ENCODE measurements at places on chromosomes 3 and 15.
A peak's percentile ranks its signal among the peaks of the same experiment; 100 is the strongest.

GRCh38 chr15:77162872-77163633 is 92.1 kb upstream of the TSPAN3 start:
- DNase-seq = no peak

DNA sequence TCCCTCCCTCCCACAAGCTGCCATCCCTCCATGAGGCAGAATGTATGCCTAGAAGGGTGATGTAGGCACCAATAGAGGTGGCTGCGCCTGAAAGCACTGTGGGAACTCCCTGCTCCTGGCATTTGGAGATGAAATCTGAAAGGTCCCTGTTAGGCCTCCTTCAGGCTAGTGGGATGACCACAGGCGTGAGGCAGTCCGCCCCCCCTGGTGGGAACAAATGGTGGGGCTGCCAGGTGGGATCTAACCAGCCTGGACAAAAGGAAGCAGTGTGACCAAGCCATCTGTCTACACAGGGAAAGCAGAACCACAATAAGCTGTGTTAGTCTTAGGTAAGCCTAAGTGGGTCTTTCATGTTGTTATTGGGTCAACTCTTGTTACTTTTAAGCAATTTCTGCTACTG is 25.3 kb downstream of the IL5RA start:
- DNase-seq = no peak

DNA sequence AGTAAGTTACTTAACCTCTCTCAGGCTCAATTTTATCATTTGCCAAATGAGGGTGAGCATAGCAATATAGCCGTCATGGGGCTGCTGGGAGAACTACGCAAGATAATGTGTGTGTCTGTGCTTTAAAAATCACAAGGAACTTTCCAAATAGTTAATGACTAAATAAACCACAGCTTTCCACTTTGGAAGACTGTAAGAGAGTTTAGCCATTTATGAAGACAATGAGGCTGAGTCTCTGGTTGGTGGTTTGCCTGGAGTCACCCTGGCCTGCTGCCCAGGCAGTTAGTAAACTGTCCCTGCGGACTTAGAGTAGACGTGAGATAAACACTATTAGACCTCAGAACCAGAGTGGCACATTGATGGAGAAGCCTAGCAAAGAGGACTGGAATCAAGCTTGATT is 357.7 kb downstream of the CLSTN2 start:
- DNase-seq = no peak

DNA sequence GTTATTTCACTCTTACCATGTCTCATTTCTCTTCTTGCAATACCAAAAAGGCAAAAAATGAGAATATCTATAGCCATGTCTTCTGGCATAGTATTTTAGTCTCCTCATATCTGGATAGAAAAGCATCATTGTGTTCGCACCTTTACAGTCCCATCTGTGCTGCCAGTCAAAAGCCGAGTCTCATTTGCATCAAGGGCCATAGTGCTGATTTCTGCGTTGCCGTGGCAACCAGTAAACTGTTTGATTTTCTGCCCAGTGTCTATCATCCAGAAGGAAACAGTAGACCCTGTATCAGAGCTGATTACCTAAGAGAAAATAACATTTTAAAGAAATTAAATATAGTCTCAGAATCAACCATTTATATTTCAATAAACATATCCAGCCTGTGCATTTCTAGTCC is 86.1 kb upstream of the SERPINI2 start:
- no peak for DNase-seq

DNA sequence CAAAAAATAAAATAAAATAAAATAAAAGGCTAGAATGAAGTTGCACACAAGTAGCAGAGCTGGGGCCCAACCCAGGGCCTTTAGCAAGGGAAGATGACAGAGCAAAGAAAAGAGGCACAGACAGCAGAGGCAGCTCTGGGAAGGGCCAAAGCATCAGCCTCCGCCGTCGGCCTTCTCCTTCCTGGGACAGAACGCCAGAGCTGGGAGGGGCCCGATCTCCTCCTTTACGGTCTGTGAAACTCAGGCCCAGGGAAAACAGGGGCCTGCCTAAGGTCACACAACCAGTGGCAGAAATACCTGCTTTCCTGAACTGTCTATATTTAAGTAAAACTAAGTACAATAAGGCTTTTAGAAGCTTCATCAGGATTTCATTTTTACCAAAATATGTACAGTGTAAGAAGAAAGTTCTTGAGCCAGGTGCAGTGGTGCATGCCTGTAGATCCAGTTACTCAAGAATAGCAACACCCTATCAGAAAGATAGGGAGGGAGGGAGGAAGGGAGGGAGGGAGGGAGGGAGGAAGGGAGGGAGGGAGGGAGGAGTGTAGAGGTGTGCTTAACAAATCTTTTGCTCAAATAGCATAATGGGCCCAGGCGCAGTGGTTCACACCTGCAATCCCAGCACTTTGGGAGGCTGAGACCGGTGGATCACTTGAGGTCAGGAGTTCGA is 43.0 kb upstream of the MUC4 start:
- no peak for DNase-seq

GRCh38 chr3:107561980-107562379 is 39.2 kb downstream of the BBX start:
- DNase-seq = no peak

DNA sequence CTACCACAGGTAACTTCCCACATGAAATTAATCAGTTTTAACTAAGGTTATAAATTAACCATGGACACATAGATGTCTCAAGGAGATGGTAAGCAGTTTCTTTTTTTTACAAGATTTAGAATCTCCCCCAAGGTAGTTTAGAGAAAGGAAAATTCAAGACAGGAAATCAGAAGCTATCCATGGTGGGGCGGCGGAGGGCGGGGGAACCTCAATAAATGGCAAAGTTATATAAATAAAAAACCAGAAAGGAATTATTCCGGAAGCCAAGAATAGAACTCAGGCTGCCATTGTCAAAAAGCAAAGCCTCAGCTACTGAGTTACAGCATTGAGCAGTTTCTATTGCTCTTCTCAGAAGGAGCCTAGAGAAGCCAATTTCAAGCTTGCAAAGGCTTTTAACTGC is 172.1 kb upstream of the SMAD3 start:
- DNase-seq = no peak

- DNase-seq = no peak
These were observed 4.4 kb downstream of the SH3BP5 start for GRCh38 chr3:15327941-15328340.

DNA sequence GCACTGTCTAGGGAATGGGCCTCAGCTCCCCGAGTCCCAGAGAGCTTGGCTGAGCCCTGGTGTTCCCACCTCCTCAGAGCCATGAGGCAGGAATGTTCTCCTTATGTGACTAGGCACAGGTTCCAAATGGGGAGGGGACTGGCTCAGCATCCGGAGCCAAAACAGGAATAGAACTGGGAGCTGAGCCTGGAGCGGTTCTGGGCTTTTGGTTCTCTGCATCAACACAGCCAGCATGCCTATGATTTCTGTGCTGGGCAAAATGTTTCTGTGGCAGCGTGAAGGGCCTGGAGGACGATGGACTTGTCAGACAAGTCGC is at the start of gene FAM131A:
Gene FAM131A (plus strand): TSS at position 202 of the 316 bp plus-strand sequence. CDS start 31 bp downstream, at position 233.
- DNase-seq = no peak

DNA sequence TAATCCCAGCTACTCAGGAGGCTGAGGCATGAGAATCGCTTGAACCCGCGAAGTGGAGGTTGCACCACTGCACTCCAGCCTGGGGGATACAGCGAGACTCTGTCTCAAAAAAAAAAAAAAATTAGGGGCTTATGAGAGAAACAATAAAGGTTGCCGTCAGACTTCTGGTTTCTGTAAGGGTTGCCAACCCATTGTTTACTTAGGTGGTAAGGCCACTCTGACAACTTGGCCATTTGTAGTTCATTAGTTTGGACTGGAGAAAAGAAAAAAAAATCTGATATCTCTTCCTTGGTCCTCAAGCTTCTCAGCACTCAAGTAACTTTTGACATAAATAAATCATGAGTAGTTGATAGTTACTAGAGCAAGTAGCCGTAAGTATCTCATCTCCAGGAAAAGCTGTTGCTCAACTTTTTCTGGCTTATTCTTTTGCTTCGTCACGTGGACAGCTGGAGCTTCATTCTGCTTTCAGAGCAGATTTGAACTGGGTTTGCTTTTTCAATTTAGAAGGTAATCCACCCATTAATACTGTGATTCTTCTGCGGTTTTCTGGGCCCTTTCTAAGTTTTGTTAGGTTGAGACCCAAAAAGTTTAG is 9.4 kb downstream of the SNX1 start:
- DNase-seq = peak; percentile 60

- DNase-seq = no peak
These were observed 46.5 kb downstream of the TP63 start for GRCh38 chr3:189677667-189678066.

DNA sequence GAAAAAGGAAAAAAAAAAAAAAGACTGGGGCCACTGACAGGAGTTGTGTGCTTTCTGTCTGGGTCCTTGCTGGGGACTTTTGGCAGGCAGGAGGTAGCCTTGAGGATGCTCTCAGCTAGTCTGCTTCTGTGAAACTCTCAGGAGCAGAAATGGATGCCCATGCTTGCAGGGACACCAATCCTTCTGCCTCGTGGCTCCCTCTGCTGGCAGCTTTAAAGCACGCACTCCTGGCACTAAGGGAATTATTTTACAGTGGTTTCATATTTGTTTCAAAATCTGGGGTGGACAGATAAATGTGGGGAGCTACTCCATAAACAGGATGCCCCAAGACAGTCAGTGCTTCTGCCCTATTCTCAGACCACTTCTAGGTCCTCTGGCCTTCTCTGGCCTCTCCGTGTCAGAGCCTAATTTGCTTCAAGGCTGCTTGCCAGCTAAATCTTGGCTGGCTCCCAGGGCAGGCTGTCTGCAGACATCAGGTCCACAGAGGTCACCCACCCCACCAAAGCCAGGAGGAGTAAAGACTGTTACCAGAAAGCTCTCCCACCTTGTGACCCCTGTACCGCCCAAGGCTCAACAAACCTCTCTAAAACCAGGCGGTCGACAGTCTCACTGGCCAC is 17.1 kb downstream of the TRAIP start:
- peak; percentile 45 for DNase-seq

DNA sequence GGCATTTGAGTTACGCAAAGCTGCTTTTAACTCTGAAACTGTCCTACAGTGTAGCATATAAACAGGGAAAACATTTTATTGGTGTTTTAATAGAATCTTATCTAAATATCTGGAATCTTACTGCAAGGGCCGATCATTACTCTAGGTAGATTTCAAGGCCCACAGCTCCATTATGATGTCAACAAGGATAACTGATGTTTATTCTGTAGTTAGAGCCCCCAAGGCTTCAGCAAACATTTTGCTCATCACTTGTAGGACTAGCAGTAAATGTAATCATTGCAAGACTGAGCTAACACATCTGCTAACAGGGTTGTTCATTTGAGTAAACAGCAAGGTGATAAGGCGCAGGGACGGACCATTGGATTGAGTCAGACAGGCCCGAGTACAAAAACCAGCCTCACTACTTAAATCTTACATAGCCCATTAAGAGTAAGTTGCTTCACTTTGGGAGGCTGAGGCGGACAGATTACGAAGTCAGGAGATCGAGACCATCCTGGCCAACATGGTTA is 332.5 kb upstream of the TPRG1 start:
- DNase-seq = no peak

GRCh38 chr15:40320931-40321371 is 2.5 kb upstream of the INAFM2 start:
- DNase-seq = no peak

DNA sequence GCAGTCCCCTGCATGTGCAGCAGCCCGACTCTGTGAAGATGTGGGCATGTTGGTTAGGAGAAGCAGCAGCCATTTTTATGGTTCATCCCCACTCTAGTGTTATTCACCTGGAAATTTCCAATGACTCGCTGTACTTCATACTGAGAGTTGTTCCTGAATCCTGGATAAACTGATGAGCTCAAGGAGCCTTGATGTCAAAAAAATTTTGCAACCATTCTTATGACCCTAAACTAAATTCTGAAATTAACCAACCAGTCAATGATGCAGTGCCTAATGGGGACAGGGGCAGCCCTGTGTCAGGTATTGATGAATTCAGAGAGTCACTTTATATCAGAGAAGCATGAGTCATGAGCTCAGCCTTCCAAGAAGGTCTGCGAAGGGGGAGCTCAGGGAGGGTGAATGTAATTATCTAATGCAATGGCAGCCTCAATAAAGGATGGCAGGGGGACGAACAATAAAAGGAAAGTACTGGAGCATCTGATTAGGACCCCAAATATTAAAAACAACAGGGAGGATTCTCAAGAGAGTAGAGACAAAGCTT is 108.4 kb upstream of the VEPH1 start:
- DNase-seq = no peak

DNA sequence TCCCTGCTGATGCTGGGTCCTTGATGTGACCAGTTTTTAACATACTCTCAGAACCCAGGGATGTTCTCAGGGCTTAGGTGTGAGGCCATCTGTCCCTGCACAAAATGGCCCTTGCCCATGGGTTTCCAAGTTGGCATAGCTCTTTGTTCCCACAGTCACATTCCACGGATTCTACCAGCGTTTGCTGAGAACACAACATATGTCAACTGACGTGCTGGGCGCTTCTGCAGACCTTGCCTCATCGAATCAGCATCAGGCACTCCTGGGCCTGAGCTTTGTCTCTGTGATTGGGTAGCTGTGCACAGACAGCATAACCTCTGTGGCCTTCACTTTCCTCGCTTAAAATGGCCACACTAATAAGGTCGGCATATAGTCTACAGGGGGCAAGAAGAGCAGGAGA is 69.0 kb downstream of the MGLL start:
- no peak for DNase-seq

- peak; percentile 95 for DNase-seq
These were observed 106.3 kb upstream of the RNU6-1 start for GRCh38 chr15:67945951-67946700.
